ENCODE measurements at places on chromosomes 2 and 18. TPM values are rescaled to one million over a fixed set of nuclear protein-coding genes. Genes with fewer than 3 reads are reported as not detected.

Gene STARD7
- total RNA-seq, result 142 TPM

Gene TDRD15
- under 0.01 TPM for total RNA-seq

Gene METTL5
- 61.4 TPM for total RNA-seq

Gene GCKR
- 3.2 TPM for total RNA-seq

Gene IL1B
- 0.61 TPM for total RNA-seq

Gene ST8SIA3
- not detected for total RNA-seq

Gene FBXO41
- total RNA-seq, result 0.46 TPM

Gene B4GALT6
- 7.8 TPM for total RNA-seq

Gene GAL3ST2
- not detected for total RNA-seq

Gene NT5C1B
- not detected for total RNA-seq
